ENCODE measurements at places on chromosomes 5 and 9.

GRCh38 chr9:10232352-10232930 lies 380.4 kb downstream of the PTPRD start:
- no peak for DNase-seq
- H3K27me3 ChIP-seq = no peaks in the 10 kb centered on the region
- no peaks in the 10 kb centered on the region for H3K36me3 ChIP-seq
- H3K4me3 ChIP-seq = no peak overlapping the region
- no peak overlapping the region for H3K27ac ChIP-seq

DNA sequence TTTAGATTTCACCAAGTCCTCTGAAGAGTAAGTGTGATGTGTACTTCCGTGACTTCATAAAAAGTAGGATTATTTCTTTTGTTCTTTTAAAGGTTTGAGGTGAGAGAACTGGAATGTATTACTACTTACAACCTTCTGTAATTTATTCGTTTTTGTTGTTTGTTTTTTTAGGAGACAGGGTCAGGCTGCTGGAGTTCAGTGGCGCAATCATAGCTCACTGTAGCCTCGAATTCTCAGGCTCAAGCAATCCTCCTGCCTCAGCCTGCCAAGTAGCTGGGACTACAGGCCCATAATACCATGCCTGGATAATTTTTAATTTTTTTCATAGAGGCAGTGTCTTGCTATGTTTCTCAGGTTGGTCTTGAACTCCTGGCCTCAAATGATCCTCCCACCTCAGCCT lies 68.3 kb upstream of the RETREG1 start:
- no peaks in the 10 kb centered on the region for H3K27me3 ChIP-seq
- H3K4me3 ChIP-seq = no peak overlapping the region
- H3K4me1 ChIP-seq = peaks cover 53% of the 10 kb centered on the region
- H3K36me3 ChIP-seq = peaks cover 97% of the 10 kb centered on the region

GRCh38 chr9:73213300-73213699 lies 61.6 kb downstream of the ANXA1 start:
- no peaks in the 10 kb centered on the region for H3K4me1 ChIP-seq
- no peak overlapping the region for H3K4me3 ChIP-seq

DNA sequence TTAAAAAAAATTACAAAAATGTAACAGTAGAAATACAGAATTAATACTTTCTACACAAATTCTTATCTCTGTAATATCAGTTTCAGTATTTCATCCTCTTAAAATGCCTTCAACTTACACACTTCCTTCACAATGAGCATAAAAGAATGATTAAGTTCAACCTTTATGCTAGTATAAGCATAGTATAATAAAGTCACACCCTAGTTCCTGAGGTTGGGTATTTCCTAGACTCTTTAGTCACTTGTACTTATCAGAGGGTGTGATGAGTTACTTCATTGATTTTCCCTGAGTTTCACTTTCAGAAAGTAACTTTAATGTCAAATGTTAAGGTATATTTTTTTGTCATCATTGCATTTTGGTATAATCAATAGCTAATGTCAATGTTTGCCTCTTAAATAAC lies 302.4 kb downstream of the PDE4D start:
- DNase-seq = no peak
- H3K36me3 ChIP-seq = no peaks in the 10 kb centered on the region
- H3K4me1 ChIP-seq = peaks cover 27% of the 10 kb centered on the region
- H3K27me3 ChIP-seq = peaks cover 3% of the 10 kb centered on the region
- no peak overlapping the region for H3K4me3 ChIP-seq
- no peak overlapping the region for H3K27ac ChIP-seq

DNA sequence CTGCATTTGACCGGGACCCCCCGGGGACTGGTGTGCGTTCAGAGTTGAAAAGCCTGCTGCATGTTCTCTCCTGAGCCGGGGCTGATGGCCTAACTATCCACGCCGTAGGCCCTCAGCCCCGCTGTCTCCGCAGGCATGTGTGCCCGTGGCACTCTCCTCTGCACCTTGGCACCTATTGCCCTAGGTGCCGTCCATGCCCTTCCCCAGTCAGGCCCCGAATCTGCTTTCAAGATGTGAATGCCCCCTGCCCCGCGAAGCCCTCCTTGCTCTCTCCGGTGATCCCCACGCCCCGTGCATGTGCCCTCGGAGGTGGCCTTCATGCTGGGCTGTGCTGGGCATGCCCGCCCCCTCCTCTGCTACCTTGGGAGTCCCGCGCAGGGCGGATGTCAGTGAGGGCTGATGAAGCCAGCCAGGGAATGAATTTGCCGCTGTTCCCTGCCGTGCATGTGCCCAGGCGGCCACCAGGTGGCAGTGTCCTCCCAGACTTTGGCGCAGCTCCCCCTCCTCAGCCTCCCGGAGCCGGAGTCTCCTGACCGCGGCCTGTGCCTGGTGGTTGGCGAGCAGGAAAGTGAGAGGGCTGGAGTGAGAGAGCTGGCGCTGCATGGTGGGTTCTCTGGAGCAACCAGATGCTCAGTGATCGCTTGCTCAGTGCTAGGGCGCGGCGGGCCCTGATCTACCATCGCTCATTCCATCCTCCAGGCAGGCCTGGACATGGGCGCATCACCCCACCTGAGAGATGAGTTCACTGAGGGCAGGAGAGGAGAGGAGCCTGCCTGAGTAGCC lies 112.9 kb upstream of the LMX1B start:
- peaks cover 17% of the 10 kb centered on the region for H3K27me3 ChIP-seq
- peak overlapping the region; percentile 42 for H3K4me3 ChIP-seq
- DNase-seq = peak; percentile 91

DNA sequence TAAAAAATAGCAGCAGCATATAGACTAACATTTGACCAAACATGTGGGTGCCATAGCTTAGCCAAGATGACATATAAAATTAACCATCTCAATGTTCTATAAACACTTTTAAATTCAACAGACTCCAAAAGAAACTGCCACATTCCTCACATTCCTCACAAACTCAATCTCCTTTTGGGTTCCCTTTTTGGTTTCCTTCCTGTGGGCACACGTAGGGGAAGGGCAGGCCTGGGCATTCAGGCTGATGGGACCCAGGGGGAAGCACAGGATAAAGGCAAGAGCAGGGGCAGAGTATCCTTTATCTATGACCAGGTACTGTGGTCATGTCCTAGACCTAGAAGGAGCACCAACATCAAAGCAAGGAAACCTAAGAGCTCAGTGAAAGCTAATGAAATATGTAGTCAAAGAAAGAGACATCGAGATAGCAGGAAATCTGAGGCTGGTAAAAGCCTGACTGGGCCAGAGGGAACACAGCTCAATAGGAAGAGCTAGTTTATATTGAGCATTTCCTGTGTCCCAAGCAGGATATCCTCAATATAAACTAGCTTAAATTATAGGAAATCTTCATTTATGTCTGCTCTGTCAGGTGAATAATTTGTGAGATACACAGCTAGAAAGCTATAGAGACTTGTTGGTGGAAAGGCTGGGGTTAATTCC lies 13.6 kb upstream of the ERAP1 start:
- DNase-seq = no peak
- H3K27ac ChIP-seq = peak overlapping the region; percentile 29
- peaks cover 6% of the 10 kb centered on the region for H3K27me3 ChIP-seq
- H3K4me3 ChIP-seq = no peak overlapping the region

- peaks cover 3% of the 10 kb centered on the region for H3K27me3 ChIP-seq
- peak overlapping the region; percentile 45 for H3K4me3 ChIP-seq
- no peak for DNase-seq
- peaks cover 48% of the 10 kb centered on the region for H3K4me1 ChIP-seq
- no peak overlapping the region for H3K27ac ChIP-seq
Observed at GRCh38 chr9:135993765-135994500, 32.8 kb upstream of the UBAC1 start.

All from nephron progenitor cell (in vitro differentiated cells).